Activated T-helper 1 cell treated with anti-CD3 and anti-CD28 coated beads, Interleukin-2, amount 50 U/mL, for 16 hours (primary cell): ENCODE measurements at places on chromosomes 4 and X.

DNA sequence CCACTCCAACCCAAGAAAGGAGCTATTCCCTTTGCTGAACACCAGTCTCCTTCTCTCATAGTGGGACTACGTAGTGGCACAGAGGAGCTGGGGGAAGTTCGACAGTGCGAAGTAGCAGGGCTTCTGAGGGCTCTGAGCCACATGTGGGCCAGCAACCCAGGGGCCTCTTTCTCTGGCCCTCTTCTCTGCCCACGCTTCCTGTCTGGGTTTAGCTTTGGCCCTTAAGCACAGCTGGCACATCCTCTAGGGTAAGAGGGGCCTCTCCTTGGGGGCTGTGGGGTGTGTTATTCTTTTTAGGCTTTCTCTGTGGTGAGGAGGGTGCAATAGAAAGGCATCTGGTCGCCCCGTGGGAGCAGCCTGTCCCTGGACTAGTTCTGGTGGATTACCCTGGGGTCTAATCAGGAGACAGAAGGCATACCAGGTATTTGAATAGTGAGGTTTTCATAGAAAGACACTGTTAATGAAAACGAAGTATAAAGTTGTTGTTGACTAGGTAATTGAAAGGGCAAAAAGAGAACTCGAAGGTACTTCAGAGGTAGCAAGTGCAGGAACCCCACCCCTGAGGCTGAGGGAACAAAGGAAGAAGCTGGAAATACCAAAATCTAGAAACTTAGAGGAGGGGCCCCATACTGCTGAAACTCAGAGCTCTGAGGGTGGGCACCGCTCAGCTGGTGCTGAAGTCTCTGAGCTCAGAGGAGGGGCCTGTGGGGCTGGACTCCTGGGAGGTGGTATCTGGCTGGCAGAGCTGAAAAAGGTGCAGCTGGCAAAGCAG is 151.9 kb upstream of the RPS6KA3 start:
- no peak for DNase-seq

- no peak for DNase-seq
These were observed 999 bp upstream of the KLHL15 start for GRCh38 chrX:24027985-24028384.

DNA sequence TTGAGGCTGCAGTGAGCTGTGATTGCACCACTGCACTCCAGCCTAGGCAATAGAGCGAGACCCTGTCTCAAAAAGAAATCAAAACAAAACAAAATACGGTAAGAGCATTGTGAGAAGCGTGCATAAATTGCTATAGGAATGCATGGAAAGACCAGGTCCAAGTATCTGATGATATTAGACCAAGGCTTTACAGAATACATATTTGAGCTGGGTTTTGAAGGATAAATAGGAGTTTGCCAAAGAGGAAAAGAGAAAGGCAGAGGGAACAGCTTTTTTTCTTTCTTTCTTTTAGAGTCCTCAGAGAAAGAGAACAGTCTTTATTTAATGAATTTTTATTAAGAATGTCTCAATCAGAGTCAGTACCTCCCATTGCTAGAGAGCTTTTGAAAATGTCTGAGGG is 79.5 kb upstream of the PRPS1 start:
- DNase-seq = no peak

GRCh38 chrX:50723006-50723405 is 91.0 kb downstream of the SHROOM4 start:
- no peak for DNase-seq

GRCh38 chrX:130594453-130594916 is 192.7 kb downstream of the RBMX2 start:
- no peak for DNase-seq

DNA sequence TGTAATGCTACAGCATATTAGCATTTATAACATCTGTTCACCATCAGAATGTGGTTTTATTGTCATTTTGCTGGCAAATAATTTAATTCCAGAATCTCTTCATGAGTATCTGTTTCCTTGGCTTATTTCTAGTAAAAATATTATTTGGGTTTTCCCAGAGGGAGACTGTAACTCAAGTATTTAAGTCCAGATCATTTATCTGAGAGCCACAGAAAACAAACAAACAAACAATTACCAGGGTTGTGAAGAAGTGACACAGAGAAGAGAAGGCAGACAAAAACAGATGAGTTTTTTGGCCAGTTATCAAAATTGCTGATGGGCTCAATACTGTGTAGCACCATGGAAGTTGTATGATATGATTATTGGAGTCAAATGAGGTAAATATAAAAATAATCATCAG is 515.1 kb downstream of the TECRL start:
- no peak for DNase-seq
